ENCODE measurements at places on chromosomes 12 and 14.

DNA sequence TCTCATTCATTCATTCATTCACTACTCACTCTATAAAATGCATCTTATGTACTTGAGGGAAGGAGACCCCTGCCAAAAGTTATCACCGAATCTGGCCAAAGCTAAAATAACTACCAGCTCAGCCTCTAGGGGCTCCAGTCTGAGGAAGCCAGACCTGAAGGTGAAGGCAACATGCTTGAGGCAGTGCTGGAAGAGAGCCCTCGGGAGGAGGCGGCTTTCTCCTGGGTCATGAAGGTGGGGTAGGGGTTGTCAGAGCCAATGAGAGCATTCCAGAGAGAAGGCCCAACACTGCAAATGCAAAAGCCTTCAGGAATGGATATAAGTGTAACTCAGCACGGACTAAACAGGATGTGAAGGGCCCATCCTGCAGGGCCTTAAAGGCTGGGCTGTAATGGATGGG, 62.4 kb downstream of the GSC start:
- no peak for DNase-seq

- DNase-seq = no peak
Measured at GRCh38 chr12:88310666-88311065, 168.6 kb downstream of the TMTC3 start.

GRCh38 chr12:110639336-110640141, 25.6 kb downstream of the TCTN1 start:
- DNase-seq = no peak

DNA sequence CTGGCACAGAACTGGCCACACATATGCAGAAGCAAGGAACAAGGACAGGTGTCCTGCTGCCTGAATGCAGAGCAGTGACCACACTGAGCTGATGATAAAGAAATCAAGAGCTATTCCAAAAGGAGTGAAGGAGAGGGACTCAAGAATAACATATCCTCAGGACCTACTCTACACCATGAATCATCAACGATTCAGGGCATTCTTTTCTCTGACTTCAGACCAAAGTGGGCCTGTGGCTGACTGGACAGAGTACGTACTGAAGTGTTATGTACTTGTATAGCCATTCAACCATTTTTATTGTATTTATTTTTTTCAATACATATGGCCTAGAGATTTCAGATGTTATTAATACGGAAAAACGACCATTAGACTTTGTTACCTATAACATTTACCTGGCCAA, 177.5 kb upstream of the TMTC1 start:
- DNase-seq = no peak

DNA sequence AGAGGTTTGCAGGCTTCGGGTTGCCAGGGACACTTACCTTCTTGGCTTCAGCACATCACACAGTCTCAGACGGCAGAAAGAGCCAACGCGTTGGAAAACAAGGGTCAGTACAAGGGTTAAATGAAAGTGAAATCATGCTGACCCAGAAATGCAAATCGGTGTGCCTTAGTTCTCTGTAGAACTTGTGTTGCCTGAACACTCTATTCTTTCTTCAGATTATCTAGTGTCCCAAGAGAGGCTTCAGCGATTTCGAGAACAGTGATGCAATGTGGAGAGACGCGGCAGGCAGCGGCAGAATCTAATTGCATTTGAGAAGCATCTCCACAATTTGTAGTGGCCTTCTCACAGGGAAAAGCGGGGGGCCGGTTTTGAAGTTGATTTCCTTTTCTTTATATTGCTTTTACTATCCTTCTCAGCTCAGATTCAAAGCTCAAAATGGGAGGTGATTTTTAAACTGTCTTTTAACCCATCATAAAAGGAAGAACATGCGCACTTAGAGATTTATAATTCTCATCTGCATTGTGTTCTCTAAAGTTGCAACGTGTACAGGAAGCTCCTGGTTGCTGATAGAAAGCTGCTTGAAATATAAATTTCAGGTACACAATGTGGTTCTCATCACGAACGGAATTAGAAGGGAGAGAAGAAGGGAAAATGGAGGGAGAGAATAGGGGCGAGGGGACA, 67.8 kb upstream of the EGLN3 start:
- DNase-seq = no peak

GRCh38 chr12:52682381-52682660, 2.1 kb upstream of the KRT1 start:
- DNase-seq = no peak

DNA sequence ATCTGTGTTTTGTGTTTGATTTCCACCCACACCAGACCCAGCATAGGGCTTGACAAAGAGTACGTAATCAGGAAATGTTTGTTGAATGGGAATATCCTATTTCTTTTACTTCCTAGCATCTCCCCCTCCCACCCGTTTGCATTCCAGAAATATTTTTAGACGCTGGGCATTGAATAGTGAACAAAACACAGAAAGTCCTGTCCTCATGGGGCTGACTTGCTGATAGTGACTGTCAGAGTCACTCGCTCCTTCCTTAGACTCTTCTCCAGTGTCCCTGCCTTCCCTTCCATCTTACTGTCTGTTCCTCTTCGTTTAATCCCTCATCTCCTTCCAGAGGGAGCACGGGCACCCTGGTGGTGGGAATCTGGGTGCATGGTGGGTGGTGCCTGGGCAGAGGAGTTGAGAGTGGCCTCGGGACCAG, 53.6 kb downstream of the SLC25A47 start:
- no peak for DNase-seq
